ENCODE measurements at places on chromosomes 5 and 9.
A peak's percentile ranks its signal among the peaks of the same experiment; 100 is the strongest.

GRCh38 chr9:16039218-16039987, 486.6 kb downstream of the CCDC171 start:
- no peak for DNase-seq

DNA sequence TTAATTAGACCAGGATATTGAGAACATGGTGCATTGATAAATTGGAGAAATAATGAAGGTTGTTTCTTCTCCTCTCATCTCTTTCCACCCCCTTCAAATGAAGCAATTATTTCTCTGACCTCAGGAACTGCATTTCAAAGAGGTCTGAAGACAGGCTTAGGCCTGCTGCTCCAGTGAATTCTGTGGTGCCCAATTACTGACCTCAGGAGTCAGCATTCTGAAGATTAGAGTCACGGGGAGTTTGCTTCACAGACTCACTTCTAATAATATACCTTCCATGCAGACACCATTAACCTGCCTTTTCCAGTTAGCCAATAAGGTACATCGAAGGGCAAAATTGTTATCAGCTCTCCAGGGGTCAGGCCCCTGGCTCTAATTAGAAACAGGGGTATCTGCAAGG, 270.9 kb downstream of the GAS1 start:
- DNase-seq, result no peak

DNA sequence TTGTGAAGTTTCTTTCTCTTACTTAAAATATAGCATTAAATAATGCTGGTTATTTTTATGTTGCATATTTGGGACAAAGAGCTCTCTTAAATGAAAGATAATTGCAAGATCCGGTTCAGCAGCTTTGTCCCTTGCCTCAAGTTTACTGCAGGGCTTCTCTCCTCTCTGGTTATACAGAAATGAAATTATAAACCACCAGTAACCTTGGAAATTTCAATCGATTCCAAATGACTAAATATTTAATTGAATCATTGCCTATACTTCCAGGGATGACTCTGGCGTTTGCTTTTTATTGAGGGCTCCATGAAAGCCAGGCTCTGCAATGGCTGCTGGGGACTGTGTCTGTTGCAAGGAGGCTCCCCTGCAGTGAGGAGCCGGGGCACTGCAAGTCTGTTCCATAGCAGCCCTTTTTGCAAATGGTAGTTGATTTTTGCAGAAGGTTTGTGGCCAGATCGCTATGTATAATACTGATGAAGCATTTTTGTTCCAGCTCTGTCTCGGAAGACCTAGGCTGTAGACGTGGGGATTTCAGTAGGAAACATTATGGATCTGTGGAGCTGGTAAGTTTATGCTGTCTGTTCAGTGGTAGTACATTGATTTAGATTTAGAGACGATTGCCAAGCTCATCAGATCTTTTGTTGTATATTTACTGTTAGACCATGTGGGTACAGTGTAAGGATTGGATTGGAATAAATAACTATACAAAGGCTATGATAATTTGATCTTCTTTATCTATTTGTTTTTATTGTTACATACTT, at the start of gene GARNL3:
Gene GARNL3 (plus strand): TSS at position 313 of the 758 bp plus-strand sequence. CDS start 104 bp downstream, at position 417.
- DNase-seq, result no peak

GRCh38 chr9:137809040-137809576, 68.5 kb upstream of the CACNA1B start:
- DNase-seq, result no peak

DNA sequence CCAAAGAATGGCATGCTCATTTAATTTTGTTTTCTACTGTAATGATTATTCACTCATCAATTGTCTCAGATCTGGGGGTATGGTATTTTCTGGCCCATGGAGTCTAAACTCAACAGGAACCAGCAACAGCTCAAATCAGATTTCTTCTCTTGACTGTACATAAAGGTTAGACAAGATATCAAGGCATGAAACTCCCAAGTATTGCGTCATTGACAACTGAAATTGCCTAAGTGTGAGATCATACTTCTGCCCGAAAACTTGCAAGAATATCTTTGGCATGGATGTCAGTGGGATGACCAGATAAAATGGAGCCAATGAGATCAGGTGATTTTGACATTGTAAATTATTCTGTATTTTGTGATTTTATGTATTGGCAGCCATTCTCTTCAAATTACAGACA, 141.7 kb upstream of the STK32A start:
- peak; percentile 29 for DNase-seq

- DNase-seq, result no peak
Measured at GRCh38 chr9:35700031-35700430, 10.3 kb upstream of the TPM2 start.

DNA sequence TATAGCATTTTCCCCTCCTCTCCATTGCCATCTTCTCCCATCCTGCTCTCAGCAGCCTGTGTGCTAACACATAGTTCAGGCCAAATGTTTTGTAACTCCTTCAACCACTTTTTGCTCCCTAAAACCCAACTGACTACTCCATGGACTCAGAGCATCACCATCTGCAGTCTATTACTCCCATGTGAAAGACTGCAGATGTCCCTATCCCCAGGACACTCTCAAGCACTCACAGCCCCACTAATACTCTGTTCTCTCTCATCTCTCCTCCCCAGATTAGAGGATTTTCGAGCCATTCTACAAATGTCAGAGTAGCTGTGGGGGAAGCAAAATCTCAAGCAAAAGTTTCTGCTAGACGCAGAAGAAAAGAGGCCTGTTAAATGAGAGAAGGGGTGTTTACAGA, 99.3 kb downstream of the ITGA1 start:
- DNase-seq, result no peak

- DNase-seq, result peak; percentile 62
Measured at GRCh38 chr9:91421971-91422757, 1.5 kb downstream of the NFIL3 start.

DNA sequence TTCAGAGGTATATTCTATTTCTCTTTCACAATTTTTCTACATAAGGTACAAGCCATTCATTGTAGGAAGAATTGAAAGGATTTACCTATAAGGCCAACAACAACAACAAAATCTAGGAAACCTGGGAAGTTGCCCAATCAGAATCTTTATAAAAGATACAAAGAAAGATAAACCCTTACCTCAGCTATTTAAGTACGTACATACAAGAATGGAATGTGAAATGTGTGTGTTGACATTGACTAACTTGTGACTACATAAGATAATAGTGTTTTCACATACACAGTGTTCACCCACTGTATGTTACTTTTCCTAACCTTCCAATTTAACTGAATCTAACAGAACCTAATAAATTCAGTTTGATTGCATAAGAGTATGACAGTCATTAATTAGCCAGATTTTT, 154.1 kb downstream of the ADAMTS6 start:
- peak; percentile 19 for DNase-seq

GRCh38 chr5:90475436-90475980, 844 bp downstream of the POLR3G start:
- no peak for DNase-seq

- no peak for DNase-seq
Measured at GRCh38 chr5:163712011-163712410, 206.6 kb downstream of the MAT2B start.

- no peak for DNase-seq
Measured at GRCh38 chr9:128383791-128384190, 12.6 kb downstream of the URM1 start.

DNA sequence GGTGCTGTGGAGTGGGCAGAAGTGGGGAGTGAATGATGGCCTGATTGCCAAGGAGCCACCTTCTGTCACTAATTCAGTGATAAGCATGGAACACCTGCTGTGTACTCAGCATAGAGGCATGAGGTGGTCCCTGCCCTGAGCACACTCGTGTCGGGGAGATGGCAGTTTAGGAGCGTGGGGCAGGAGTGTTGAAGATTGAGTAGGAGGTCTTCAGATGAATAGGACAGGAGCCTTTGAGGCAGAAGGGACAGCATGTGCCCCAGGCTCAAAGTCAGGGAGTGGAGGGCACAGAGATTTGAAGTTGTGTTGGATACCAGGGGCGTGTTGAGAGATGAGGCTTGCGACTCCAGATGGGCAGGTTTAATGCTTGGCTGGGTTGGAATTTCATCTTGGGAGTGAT, 55.0 kb downstream of the ZNF618 start:
- no peak for DNase-seq

- peak; percentile 11 for DNase-seq
Measured at GRCh38 chr9:34505370-34506120, 17.2 kb downstream of the ENHO start.

DNA sequence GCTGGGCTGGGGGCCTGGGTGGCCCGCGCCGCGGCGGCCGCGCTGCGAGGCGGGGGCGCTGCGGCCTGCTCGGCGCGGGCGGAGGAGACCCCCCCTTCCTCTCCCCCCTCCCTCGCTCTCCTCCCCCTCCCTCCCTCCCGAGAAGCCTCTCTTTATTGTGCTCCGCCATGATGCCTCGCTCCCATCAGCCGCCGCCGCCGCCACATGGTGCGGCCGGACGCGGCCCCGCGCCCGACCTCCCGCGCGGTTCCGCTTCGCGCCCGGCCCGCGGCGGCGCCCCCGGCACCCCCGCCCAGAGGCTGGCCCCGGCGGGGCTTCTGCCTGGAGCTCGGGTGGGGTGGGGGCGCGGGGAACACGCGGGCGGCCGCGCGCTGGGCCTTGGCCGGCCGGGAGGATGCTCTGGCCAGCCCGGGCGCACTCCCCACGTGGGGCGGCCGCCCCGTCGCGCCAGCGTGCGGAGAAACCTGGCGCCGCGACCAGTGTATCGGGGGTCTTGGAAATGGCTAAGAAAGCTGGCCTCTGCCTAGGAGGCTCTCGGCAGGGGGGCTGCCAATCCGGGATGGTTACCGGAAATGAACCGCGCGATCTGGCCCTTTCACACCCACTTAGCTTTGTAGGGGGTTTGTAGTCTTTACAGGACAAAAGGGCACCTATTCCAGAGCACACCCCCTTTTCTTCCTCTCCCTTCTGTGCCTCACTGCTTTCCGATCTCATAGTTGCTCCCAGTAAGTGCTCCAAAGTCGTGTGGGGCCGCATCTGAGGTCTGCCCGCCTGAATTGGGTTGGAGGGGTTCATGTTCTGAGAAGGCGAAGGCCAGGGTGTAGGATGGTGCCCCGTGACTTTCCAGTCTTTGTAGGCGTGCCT, 1.0 kb downstream of the SET start:
- DNase-seq, result peak; percentile 34

- no peak for DNase-seq
Measured at GRCh38 chr9:137149942-137150616, 11.1 kb downstream of the GRIN1 start.

DNA sequence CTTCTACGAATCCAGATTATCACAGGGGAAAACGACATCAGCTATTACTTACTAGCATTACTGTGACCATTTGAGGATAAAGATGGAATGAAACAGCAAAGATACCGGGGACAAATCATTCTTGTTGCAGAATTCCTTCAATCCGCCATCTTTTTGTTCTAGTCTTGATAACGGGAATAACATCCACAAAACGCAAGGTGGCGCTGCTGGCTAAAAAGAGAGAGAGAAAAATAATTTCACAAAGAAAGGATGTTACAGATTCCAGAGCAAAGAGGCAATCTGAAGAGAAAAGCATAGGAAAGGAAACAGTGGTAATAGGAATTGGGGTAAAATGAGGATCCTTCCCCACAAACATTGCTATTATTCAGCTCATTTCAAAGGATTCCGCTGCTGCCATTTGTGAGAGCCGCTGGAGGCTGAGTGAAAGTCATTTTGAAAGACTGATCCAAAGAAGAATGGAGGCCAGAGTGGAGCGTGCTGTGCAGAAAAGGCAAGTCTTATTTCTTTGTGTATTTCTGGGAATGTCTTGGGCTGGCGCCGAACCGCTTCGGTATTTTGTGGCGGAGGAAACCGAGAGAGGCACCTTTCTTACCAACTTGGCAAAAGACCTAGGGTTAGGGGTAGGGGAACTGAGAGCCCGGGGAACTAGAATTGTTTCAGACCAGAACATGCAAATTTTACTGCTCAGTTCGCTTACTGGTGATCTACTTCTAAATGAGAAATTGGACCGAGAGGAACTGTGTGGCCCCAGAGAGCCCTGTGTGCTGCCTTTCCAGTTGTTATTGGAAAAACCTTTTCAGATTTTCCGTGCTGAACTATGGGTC, at the start of gene PCDHB7:
Gene PCDHB7 (plus strand): TSS at position 264 of the 824 bp plus-strand sequence. CDS start 192 bp downstream, at position 456.
- peak; percentile 33 for DNase-seq

- DNase-seq, result no peak
Measured at GRCh38 chr9:111094958-111095357, 56.7 kb upstream of the LPAR1 start.

- peak; percentile 84 for DNase-seq
Measured at GRCh38 chr5:154287136-154287535, 96.6 kb downstream of the GALNT10 start.

DNA sequence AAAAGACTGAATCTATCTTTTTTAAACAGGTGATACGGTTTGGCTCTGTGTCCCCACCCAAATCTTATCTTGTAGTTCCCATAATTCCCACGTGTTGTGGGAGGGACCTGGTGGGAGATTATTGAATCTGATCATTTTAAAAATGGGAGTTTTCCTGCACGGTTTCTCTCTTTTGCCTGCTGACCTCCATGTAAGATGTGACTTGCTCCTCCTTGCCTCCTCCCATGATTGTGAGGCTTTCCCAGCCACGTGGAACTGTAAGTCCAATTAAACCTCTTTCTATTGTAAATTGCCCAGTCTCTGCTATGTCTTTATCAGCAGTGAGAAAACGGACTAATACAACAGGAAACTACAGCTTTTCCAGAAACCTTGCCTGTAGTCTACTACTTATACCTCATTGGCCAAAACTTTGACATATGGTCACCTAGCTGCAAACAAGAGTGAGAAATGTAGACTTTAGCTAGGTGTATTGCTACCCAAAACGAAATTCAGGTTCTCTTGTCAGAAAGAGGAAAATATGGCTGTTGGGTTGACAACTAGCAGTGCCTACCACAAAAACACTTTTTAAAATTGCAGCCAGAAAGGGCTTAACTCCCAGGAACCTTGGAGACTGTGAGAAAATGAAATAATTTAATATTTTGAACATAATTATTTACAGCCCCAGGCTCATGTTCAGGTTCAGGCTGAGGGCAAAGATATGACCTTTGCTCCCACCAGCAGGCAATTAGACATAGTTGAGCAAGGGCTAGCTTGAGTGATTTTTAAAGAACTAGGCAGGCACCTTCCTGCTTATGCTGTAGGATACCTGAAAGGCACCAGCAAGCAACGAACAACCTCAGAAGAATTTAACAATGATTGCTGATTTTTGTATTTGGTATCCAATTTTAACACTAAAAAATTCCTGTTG, 7.4 kb upstream of the AGGF1 start:
- DNase-seq, result no peak

- DNase-seq, result no peak
Measured at GRCh38 chr9:4973902-4974301, 11.2 kb upstream of the JAK2 start.

DNA sequence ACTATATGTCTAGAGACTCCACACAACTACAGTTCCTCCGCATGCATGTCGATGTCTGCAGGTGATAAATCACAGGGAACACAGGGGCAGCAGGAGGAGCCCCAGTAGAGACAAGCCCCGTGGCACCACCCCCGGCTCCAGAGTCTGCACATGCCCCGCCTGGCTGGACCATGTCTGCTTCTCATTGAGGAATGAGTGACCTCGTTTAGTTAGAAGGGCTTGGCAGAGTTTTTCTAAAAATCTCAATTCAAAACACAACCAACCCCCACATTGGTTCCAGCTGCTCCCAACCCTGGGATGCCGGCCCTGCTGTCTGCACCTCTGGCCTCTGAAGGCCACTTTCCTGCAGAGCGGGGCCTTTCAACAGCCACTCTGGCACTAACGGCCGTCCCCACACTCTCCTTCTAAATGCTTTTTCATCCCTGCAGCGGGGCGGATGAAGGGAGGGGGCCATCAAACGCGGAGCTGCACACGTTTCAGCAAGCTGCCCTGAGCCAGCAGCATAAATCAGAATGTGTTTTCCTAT, 106.3 kb downstream of the ROR2 start:
- peak; percentile 36 for DNase-seq

Data from AG10803 (cell line).